ENCODE measurements at places on chromosomes 5 and 9.

GRCh38 chr9:69427286-69427685 is 102.3 kb downstream of the ENTREP1 start:
- ATAC-seq = no peak

- ATAC-seq = no peak
Measured at GRCh38 chr5:57582578-57583070, 100.0 kb upstream of the ACTBL2 start.

DNA sequence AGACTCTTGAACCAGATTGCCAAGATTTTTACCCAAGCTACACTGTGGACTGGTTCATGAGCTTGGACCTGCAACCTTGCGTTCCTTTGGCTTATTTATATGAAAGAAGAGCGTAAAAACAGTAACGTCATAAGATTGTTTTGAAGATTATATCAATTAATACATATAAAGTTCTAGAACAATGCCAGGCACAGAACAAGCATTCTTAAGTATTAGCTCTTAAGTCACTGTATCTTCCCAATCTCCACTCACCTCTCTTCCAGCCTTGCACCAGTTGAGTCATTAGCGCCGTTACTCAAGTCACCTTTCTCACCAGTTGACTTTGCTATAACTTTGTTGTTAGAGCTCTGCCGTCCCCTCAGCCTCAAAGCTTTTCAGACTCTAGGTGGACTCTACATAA is 415.7 kb downstream of the PLK2 start:
- ATAC-seq = no peak

GRCh38 chr5:145072889-145073288 is 762.3 kb downstream of the PRELID2 start:
- no peak for ATAC-seq

Data from esophagus mucosa (tissue), 1 donor.